ENCODE measurements at places on chromosomes 5 and 9.

- no peak for DNase-seq
Observed at GRCh38 chr5:2767089-2767488, 15.6 kb upstream of the IRX2 start.

DNA sequence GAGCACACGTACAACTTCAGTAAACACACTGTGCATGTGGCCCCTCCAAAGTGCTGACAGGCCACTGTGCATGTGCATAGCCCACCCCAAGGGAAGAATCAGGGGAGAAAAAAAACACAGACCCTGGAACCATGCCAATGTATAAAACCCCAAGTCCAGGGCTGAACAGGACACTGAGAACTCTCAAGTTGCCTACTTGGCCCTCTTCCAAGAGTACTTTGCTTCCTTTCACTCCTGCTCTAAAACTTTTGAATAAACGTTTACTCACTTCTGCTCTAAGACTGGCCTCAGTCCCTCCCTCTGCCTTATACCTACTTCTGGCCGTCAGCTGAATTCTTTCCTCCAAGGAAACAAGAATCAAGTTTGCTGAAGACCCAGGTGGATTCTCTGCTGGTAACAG lies 77.7 kb upstream of the NFIB start:
- no peak for DNase-seq

DNA sequence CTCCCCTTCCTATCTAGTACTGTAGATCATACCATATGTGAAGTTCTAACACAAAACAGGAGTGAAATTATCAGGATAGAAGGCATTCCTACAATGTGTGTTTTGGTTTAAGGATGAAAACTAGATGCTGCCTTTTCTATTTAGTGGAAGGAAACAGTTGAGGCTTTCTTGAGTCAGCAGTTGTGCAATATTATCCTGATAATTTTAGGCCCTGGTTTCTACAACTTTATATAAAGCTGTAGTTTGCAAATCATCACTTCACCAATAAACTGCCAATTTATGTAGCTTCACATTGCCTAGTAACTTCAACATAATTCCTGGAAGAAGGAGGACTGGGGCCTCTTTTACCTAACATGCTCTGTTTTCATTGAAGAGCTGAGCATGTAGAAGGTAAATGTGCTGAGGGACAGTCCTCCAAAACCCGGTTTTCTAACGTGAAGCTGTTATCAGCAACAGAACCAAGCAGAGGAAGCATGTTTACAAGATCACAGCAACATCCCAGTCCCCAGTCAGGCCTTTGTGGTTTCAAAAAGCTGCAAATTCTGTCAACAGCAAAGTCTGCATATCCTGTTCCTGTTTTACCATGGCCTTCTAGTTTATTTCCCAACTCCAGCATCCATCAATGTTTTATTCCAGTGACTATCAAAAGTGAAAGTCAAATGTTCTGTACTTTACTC lies 513.4 kb upstream of the MEF2C start:
- no peak for DNase-seq

- no peak for DNase-seq
Observed at GRCh38 chr9:84781931-84782866, 112.7 kb downstream of the NTRK2 start.

DNA sequence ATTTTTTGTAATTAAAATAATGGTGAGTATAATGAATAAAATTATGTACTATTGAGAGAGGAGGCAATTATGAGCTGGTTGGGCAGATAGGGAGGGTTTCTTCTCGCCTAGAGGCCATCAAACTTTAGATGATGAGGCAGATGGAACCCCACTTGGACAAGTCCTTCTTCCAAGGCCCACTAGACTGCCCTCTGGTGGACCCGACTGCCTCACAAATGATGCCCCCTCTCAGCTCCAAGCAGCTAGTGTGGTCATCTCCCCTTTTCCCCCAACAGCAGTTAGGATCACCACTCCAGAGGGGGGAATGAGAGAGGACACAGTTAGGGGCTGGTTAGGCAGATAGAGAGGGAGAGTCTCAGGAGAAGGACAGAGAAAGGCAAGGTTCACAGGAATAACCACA lies 348.0 kb upstream of the CDH18 start:
- no peak for DNase-seq

DNA sequence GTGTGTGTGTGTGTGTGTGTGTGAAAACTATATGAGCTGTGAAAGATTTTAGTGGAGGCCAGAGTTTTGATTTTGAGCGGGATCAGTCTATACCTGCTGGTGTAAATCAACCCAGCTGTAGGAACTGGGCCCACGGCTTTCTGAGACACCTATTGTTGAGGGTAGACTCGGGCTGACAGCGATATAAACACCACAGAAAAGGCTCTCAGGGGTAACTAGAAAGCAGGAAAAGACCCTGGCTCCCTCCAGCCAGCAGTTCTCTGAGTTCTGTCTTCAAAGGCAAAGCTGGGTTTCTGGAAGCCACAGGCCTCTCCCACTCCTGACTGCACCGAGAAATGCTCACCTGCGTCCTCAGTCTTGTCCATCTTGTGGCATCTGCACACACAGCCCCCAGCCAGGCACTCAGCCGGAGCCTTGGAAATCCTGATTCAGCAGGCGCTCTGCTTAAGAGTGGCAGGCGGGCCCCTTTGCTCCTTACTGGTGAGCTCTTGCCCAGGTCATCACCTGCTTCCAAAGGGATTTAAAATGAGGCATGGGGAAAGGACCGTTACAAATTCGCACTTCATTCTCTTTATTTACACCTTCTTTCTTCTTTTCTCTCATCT lies 223.3 kb downstream of the NDUFS4 start:
- no peak for DNase-seq
